ENCODE measurements at places on chromosomes 5 and 9. TPM values are rescaled to one million over a fixed set of nuclear protein-coding genes. Genes with fewer than 3 reads are reported as not detected.

DNA sequence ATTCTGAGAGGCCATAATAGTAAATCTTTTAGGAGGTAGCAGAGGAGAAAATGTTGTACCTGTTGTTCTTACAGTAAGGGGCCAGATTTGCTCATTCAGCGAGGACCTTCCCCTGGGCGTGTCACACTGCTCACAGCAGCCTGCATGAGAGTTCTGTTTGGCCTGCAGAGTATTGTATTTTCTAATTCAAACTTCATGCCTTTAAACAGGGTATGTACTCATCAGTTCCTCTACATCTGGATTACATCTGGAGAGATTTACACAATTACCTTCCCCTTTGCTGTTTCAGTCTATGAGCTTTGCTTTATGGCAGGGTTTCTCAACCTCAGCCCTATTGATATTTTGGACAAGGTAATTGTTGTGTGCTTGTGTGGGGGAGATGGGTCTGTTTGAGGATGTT lies 170.9 kb upstream of the STK32A start:
- DNase-seq, result no peak

Gene PAEP
- total RNA-seq, result not detected

DNA sequence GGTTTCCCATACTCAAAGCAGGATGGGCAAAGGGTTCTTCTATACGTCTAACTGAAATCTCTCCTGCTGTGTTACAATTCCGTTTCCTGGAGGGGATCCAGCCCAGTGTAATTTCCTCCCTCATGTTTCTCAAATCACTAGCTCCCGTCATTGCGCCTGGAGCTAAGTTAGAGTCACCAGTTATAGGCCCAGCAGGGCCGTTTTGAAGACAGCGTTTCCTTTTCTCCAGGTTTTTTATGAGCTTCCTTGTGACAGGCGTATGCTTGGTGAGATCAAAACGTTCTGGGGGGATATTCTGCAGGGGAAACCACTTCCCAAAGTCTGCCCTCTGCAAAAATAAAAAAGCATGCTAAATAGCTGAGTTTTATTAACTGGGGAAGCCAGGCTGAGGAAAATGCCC lies 53.0 kb upstream of the WWC1 start:
- no peak for DNase-seq

Gene OR13C8
- total RNA-seq, result not detected

Gene UBE2QL1
- total RNA-seq, result 1.9 TPM

GRCh38 chr5:96651047-96651446 lies 11.1 kb upstream of the CAST start:
- no peak for DNase-seq

DNA sequence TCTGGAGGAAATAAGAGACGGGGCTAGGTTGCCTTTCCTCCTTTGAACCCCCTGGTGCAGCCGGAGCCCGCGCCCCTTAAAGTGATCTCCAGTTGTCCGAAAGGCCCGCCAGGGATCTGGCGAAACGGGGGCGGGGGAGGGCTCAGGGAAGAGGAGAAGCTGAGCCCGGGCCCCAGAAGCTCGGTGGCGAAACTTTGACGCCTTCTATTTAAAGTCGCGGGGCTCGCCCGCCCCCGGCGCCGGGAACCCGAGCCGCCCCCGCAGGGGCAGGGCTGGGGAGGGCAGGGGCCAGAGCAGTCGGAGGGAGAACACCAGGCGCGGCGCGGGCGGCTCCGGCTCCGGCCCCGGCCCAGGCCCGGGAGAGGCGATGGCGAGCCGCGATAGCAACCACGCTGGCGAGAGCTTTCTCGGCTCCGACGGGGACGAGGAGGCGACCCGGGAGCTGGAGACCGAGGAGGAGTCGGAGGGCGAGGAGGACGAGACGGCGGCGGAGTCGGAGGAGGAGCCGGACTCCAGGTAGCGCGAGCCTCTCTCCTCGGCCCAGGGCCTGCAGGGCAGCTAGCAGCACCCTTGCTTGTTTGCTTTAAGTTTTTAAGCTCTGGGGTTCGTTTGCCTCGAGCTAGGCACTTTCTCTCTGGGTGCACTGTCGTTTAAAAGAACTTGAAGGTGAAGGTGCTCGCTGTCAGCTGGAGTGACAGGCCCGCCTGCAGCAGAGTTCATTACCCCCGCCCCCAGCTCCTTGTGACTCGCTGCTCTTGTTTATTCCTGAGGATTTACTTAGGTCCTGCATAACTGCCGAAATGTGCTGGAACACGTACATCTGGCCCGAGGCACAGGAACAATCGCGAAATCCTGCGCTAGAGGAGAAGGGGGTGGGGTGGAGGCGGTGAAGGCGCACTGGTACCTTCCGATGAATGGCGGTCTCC lies at the start of gene CMYA5:
Gene CMYA5 (plus strand): TSS at position 296 of the 926 bp plus-strand sequence. CDS start 72 bp downstream, at position 368.
- peak; percentile 77 for DNase-seq

GRCh38 chr5:133696782-133697507 lies 84.6 kb upstream of the FSTL4 start:
- DNase-seq, result no peak

DNA sequence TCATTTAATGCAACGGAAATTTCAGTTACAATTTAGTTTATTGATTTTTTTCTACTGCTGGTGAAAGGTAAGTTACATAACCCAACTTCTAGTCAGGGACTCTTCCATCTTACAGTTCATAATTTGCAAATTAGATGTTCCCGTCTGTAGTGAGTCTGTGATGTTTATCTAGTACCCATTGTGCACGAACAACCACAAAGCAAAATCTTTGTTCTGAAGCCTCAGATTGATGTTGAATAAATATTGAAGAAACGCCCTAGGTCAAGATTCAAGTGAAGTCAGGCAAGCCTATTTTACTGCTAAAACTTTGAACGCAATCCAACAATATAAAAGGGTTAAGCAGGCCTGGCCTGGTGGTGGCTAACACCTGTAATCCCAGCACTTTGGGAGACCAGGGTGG lies 43.1 kb downstream of the BASP1 start:
- no peak for DNase-seq

- no peak for DNase-seq
Observed at GRCh38 chr5:69113851-69114250, 20.0 kb downstream of the SLC30A5 start.

- peak; percentile 54 for DNase-seq
Observed at GRCh38 chr9:129571298-129572051, 49.4 kb downstream of the C9orf50 start.

DNA sequence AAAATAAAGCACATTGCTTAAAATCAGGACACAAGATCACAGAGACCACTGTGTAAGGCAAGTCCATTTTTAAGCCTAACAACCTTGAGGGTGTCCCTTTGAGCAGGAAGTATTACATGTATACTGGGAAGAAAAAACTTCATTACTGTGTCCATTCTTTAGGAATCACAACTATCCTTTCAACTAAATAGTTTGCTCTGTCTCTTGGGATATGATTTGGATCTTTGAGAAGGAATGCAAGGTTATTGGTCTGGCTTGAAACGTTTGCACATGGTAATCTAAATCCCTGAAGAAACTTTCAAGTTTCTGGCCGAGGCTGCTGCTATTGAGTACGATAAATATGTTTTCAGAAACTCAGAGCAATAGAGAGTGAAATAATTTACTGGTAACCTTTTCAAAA lies 923.0 kb upstream of the SEMA6A start:
- DNase-seq, result no peak

- DNase-seq, result no peak
Observed at GRCh38 chr5:15676591-15676990, 176.6 kb downstream of the FBXL7 start.

- no peak for DNase-seq
Observed at GRCh38 chr5:150189326-150189725, 536 bp upstream of the SLC6A7 start.

- DNase-seq, result no peak
Observed at GRCh38 chr5:136811086-136811485, 445.7 kb upstream of the TRPC7 start.

- DNase-seq, result peak; percentile 81
Observed at GRCh38 chr5:14440582-14441431, 140.8 kb upstream of the OTULINL start.

Gene PCDHB8
- 4.3 TPM for total RNA-seq

DNA sequence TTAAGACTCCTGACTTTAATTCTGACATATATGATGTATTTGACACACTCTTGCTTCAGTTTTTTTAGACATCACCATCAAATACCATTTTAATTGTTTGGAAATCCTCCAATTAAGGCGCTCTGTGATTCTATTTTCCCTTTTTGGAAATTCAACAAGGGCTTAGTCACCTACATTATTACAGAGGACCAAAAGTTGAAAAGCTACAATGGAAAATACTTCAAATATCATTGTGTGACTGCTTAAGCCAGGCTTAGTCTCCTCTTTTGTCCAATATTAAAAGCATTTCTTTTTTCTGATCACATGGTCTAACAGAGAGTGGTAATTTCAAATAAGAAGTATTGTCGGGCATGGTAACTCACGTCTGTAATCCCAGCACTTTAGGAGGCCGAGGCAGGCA lies 160.3 kb downstream of the CEMIP2 start:
- no peak for DNase-seq

DNA sequence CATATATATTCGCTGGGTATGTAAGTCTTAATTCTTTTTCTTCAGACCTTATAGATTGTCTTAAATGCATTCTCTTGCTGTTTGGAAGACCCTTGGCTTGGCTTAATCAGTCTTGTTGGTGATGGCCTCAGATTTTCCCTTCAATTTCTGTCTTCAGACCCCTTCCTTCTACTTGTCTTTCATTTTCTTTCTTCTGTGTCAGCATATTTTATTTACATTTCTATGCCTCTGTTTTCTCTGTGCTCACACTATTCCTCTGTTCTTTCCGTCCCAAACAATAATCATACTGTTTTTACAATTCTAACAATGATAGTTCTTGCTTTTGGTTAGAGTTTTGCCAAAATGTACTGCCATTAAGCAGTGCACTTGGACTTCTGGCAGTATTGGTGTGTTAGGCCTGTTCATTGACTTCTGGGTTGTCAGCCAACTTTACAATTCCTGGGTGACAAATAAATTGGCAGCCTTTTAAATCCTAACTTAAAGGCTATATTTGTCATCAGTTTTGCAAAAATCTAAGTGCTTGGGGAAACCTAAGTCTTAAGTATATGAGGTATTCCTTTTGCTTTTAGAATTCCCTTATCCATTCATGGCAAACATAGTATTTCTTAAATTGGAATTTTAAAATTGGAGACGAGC lies 8.0 kb downstream of the SRFBP1 start:
- DNase-seq, result no peak

Data from testis (tissue), 5 donors.